ENCODE measurements at places on chromosomes 1 and 21.

- no peak for DNase-seq
These were observed 716.1 kb upstream of the CXADR start for GRCh38 chr21:16796776-16797175.

DNA sequence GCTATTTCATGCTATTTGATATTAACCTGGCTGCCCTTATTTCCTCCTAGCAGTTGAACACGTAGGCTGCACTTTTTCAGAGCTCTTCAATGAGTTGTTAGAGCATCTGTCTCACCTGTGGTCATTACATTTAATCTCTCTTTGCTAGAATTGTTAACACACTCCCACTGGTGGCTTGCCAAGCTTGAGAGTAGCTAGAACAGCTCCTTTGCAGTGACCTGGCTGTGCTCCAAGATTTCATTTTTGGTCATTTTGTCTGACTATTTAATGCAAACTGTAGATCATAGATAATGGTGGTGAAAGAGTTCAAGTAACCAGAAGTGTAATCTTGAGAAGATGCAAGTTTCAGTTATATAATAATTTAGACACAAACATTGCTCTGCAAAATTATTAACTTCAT is 105.6 kb downstream of the LRRC7 start:
- no peak for DNase-seq

DNA sequence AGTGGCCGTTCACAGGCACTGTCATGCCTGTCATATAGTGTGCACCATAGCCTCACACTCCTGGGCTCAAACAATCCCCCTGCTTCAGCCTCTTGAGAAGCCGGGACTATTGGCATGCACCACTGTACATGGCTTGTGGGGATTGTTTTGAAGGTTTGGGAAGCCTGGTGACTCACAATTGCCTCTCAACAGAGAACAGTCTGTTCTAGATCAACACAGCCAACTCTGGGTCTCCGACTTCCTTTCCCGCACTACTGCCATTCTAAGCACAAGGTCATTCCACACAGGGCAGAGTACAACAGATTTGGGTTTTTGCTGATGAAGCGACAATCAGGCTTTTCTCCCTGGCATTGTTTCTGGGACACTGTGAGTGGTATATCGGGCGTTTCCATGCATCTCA is 15.5 kb upstream of the AHCTF1 start:
- DNase-seq, result peak; percentile 46

DNA sequence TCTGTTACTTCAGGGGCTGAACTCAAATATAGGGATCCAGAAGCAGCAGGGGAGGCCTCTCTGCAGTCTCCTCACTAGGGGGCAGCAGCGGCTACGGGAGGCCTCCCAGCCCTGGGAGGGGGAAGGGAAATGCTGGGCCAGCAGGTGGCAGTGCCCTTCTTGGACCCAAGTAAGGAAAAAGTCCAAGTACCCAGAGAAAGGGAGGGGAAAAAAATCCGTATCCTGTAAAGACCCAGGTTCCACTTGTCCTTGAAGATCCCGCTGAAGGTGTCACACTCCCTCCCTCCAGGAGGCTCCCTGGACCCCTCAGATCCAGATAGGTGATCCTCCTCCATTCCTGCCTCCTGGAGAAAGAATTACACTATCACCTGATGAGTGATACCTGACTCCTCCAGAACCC is 14.1 kb upstream of the NUAK2 start:
- DNase-seq, result peak; percentile 91

GRCh38 chr1:10401281-10401680 is 2.4 kb downstream of the PGD start:
- peak; percentile 47 for DNase-seq

- no peak for DNase-seq
These were observed 39.4 kb downstream of the SLAMF6 start for GRCh38 chr1:160483505-160484185.

- DNase-seq, result no peak
These were observed 31.9 kb downstream of the CYP4B1 start for GRCh38 chr1:46830665-46831322.

GRCh38 chr1:92881391-92881790 is 49.6 kb downstream of the RPL5 start:
- no peak for DNase-seq

DNA sequence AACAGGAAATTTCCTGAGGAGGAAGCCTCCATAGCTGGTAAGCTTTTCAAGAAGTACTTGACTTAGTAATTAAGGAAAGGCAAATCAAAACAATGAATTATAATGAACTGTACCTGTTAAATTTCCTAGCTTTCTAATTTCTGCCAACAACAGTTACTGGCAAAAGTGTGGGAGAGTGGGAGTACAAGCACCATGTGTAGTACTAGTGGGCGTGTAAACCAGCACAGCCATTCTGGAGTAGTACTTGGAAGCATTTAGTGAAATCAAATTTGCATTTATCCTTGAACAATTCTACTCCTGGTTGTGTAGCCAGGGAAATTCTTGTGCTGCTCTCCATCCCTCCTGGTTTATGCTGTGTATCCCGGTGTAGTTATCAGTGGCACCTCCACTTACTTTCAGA is 190.8 kb downstream of the PRDM2 start:
- no peak for DNase-seq
